ENCODE measurements at places on chromosomes 16 and 17.

- no peak for DNase-seq
Observed at GRCh38 chr17:2899906-2900305, 103.7 kb downstream of the RAP1GAP2 start.

GRCh38 chr17:57135026-57135788 is 50.2 kb downstream of the AKAP1 start:
- DNase-seq, result no peak

DNA sequence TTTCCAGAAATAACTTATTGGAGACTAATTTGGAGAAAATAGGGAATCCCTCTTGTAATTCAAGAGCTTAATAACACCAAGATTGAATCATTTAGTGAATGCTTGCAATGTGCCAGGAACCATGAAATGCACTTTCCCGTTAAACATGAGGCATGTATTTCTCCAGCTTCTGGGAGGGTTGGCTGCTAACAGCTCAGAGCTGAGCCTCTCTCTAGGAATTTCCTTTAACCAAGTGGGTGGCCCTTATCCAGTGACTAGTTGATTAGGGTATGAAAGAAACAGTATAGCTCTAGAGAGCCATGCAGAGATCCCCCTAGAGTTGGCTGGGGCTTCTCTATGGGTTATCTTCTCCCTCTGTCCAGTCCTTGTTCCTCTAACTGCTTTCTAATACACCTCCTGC is 356.4 kb upstream of the GOT2 start:
- no peak for DNase-seq

- DNase-seq, result peak; percentile 39
Observed at GRCh38 chr17:63911657-63912100, 621 bp upstream of the CSHL1 start.

- DNase-seq, result no peak
Observed at GRCh38 chr16:63787014-63787413, 1334.8 kb downstream of the CDH11 start.

- peak; percentile 95 for DNase-seq
Observed at GRCh38 chr16:85327731-85328675, 215.7 kb upstream of the CIBAR2 start.

GRCh38 chr17:60249290-60249826 is 99.6 kb downstream of the CA4 start:
- no peak for DNase-seq

DNA sequence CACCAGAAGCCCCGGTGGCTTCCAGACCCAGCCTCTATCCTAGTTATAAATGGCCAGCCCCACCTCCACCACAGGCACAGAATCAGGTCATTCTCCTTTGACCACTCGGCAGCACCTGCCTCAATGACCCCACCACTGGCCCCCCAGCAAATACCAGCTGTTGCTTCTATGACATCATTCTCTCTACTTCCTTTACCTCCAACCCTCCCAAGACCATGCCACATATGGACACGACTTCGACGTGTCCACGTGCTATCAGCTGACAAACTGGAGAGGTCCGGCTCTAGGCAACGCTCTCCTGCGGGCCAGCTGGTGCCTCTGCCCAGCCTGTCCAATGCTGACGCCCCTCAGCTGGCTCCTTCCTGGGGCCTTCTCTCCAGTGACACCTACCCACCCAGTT is 5.9 kb downstream of the ALYREF start:
- no peak for DNase-seq

GRCh38 chr17:44777394-44778348 is 18.9 kb downstream of the ADAM11 start:
- no peak for DNase-seq

DNA sequence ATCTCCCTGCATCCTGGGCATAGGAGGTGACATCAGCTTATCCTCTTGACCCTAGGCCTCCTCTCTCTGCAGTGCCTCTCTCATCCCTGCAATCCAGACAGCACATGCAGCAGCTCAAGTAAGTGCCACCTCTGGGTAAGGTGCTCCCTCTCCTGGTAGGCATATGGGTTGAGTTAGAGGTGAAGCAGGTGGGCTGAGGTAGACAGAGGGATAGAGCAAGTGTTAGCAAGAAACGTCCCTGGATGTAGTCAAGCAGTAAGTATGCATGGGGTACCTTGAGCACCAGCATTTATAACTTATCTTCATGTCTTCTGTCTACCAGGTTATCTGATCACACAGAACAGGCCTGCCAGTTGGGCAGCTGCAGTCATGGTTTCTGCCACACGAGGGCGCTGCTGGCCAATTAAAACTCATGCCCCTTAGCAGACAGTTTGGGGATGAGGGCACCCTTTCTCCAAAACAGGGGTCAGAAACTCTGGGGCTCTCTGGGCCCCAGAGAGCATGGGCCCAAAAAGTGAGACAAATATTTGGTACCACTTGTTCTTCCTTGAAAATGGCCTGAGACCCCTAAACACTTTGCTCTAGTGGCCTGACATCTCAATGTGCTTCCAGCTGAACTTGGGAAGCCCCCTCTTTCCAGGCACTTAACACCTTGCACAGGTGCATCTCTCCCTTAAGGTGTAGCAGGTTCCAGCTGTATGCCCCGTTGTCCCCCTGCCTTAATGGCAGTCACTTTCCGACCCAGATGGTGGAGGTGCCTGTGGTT is 59.8 kb downstream of the NEUROD2 start:
- peak; percentile 71 for DNase-seq

DNA sequence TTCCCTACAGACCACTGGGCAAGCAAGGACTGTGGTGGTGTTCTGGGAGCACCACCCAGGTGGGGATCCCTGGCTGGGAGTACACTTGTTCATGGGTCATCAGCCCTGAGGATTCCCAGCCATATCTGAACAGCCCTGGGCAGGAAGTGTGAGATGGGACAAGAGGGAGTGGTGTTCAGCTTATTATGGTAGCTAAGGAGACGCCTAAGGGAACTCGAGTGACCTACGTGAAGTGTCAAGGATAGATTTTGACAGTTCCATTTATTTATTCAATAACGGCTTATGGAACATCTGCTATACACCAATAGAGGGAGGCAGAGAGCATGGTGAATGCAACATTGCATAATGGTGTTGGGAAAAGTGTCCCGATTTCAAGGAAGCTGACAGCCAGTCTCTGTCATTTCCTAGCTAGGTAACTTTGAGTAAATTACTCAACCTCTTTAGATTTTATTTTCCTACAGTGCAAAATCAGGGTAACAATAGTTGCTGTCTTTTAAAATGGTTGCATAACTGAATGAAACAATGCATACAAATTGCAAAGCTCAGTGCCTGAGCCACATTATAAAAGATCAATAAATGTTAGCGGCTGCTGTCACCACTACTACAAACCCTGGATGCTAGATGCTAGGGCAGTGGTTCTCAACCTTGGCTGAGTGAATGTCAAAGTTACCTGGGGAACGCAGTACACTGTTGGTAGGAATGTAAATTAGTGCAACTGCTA is 534.1 kb downstream of the GRIN2A start:
- peak; percentile 21 for DNase-seq

DNA sequence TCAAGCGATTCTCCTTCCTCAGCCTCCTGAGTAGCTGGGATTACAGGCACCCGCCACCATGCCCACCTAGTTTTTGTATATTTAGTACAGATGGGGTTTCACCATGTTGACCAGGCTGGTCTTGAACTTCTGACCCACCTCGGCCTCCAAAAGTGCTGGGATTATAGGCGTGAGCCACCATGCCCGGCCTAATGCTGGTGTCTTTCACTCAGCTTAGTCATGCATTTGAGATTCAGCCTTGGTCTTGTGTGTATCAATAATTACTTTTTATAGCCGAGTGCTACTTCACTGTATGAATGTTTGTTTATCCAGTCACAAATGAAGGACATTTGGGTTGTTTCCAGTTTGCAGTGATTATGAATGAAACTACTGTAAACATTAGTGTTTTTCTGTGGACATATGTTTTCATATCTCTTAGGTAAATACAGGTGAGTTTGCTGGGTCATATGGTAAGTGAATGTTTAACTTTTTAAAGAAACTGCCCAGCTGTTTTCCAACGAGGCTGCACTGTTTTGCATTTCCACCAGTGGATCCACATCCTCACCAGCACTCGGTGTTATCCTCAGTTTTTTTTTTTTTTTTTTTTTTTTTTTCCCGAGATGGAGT is 11.0 kb upstream of the PLCG2 start:
- DNase-seq, result no peak
